ENCODE measurements at places on chromosomes 6 and 20. TPM values are rescaled to one million over a fixed set of nuclear protein-coding genes. Genes with fewer than 3 reads are reported as not detected.

Gene BAG2
- polyA plus RNA-seq = 21.1 TPM

Gene DHX35
- 12.1 TPM for polyA plus RNA-seq

Gene ZKSCAN3
- 3.2 TPM for polyA plus RNA-seq

Gene TXNDC5
- 329 TPM for polyA plus RNA-seq

Gene PKIB
- polyA plus RNA-seq = 4.4 TPM

Gene DCBLD1
- 35.2 TPM for polyA plus RNA-seq

Gene NFATC2
- polyA plus RNA-seq = 1.2 TPM

Gene VARS1
- 16.0 TPM for polyA plus RNA-seq

Gene GHRH
- polyA plus RNA-seq = not detected

Gene MUCL3
- not detected for polyA plus RNA-seq

Gene SLC13A3
- 2.3 TPM for polyA plus RNA-seq

Gene SPO11
- polyA plus RNA-seq = not detected

Gene FOXQ1
- polyA plus RNA-seq = 1.9 TPM

Gene ACTL10
- 0.32 TPM for polyA plus RNA-seq

Gene C20orf144
- 0.20 TPM for polyA plus RNA-seq

Gene METTL24
- 0.18 TPM for polyA plus RNA-seq

Gene SLC26A8
- polyA plus RNA-seq = 0.02 TPM

Gene DOK5
- 25.4 TPM for polyA plus RNA-seq

Gene IRF4
- polyA plus RNA-seq = 0.02 TPM

Gene ECHDC1
- polyA plus RNA-seq = 64.4 TPM

Gene DEFB121
- not detected for polyA plus RNA-seq

Gene MOG
- not detected for polyA plus RNA-seq

Gene KCNQ5
- polyA plus RNA-seq = 3.1 TPM

Gene CRISP3
- not detected for polyA plus RNA-seq

Gene C6orf58
- polyA plus RNA-seq = 0.05 TPM

Gene CYP39A1
- polyA plus RNA-seq = 0.24 TPM

Gene NR2E1
- polyA plus RNA-seq = not detected

Gene CCM2L
- polyA plus RNA-seq = not detected

Gene CASS4
- polyA plus RNA-seq = 65.8 TPM

Gene C6orf141
- 1.0 TPM for polyA plus RNA-seq
